ENCODE measurements at places on chromosomes 3 and 15.

- no peak for DNase-seq
Observed at GRCh38 chr3:182608832-182609231, 184.5 kb upstream of the ATP11B start.

DNA sequence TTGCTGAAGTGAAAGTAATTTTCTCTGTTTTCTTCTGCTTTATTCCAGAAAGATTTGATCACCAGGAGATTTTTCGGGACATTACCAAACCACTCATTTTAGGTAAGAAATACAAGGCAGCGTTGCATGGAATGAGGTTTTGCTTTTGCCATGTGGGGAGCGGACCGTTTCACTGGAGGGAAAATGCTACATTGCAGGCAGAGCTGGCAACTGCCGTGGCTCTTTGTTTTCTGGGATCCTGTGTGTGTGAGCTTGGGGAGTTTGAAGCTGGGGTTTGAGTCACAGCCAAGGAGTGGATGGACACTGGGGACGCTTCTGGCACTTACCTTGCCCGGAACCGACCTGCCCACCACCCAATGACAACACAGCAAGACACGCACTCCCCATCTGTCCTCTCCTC is 109.9 kb downstream of the APBA2 start:
- DNase-seq: no peak

DNA sequence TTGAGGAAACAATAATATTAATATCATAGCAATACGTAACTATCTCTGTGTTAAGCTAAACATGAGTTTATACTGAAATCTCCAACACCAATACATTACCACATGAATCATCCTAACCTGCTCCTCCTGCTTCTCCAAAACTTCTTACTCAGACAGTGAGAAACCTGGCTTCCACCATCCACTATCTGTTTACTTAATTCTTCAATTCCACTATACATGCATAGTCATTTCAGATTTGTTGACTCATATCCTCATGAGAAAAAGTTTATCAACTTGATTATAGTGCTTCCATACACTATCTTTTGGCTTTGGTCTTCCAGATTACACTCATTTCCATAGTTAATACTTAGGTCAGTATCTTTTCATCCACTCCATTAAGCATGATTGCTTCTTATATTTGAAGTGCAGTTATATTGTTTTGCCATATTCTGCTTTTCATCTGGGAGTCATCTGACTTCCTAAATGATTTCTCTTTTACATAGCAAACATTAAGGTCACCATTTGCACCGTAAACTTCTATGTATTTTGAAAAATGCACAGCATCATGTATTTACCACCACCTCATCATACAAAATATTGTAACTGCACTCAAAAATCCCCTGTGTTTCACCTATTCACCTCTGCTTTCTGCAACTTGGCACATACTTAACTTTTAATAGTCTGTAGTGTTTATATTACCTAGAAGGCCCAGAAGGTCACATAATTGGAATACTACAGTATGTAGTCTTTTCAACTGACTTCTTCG is 970.6 kb downstream of the DIPK2A start:
- DNase-seq: no peak

DNA sequence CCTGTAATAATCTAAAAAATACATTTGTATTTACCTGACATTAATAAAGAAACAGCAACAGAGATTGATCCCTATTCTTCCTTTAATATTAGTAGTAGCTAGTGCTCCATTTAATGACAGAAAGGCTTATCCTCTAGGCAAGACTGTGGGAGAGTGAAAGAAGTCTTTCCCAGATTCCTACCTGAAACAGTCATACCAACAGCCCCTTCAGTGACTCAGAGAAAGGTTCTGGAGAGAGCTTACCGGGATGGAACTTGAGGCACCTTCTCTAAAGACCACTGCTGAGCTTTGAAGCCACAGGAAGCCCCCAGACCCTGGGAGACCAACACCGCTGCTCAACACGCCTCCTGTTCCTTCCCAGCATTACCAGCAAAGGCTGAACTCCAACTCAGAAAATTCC is 66.9 kb upstream of the FGF12 start:
- DNase-seq: no peak

GRCh38 chr15:48936666-48937065 is 27.1 kb downstream of the SHC4 start:
- DNase-seq: peak; percentile 50

DNA sequence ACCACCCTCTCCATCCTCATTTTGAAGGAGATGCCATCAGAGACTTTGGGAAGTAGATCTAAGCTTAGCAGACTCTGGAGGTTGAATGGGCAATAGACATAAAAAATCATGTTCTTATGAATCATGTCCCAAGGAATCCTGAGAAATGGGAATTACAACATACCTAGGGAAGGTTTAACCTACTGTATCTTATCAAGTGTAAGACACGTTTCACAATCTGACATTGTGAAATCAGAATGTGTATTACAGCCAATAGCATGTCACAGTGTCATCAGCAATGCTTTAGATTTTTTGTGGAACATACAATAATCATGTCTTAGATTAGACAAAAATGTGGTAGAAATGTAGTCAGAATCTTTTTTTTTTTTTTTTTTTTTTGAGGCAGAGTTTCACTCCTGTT is 332.4 kb upstream of the TLE3 start:
- no peak for DNase-seq
